ENCODE measurements at places on chromosomes 6 and 20.
A peak's percentile ranks its signal among the peaks of the same experiment; 100 is the strongest.

- no peak for DNase-seq
Observed at GRCh38 chr6:79378957-79379356, 144.5 kb upstream of the HMGN3 start.

GRCh38 chr6:906920-907319 is 214.0 kb upstream of the EXOC2 start:
- no peak for DNase-seq

DNA sequence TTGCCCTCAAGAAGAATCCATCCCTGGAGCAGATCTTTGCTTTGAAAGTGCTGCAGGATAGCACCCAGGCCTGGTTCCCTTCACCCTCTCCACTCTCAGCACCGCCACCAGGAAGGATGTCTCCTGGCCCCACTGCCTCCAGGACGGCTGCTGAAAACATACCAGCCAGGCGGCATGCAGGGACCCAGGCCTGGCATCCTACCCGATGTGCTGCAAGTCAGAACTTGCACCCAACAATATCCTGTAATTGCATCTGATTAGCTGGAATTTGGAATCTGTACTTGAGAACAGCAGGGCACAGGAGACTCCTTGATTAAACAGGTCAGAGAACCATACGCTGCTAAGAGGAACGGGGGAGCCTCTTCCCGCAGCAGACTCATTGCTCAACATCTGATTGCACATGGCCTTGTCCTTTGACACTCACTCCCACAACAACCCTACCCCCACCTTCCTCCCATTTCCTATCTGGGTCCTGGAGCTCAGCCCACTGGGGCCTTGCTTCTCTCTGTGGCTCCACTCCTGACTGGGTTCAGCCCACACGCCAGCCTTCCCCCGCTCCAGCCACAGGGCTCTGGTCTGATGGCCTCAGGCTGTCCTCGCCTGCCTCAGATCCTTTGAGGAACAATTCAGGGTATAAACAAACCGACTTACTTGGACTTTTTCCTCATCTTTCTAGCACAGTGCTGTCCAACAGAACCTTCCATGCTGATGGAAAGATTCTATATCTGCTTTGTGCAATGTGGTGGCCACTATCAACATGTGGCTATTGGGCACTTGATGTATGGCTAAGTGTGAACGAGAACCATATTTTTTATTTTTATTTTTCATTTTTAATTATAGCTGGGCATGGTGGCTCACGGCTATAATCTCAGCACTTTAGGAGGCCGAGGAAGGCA is 78.0 kb downstream of the FGD2 start:
- peak; percentile 92 for DNase-seq

DNA sequence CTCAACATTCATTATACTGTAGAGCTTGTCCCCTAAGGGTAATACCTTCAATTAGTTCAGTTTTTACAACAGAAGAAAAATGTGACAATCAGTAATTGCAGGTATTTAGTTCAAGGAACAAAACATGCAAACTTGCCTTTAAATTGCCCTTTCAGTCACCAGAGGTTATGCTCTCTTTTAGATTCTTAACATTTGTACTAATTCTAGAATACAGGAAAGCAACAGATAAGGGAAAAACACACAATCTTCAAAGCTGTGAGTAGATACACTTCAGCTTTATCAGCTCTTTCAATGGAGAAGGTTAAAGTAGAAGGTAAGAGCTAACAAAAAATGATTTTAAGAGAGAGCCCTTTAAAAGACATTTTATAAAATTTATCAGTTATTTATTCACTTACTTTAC is 173.1 kb downstream of the HS3ST5 start:
- no peak for DNase-seq

DNA sequence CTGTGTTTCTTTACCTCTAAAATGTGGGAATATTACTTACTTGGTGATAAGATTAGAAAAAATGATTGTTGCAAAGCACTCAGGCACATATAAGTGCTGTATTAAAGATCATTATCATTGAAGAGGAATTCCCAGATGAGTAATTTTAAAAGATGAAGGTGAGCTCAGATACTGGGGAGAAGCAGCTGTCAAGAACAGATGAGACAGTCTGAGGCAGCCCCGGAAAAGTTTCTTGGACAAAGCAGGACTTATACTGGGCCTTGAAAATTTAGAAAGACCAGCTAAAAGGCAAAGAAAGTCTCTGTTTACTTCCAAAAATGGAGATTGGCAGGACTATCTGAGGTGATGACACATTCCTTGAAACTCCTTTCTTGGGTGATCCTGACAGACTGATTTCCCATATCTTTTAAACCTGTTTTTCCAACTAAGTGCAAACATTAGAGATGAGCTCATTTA is 93.8 kb upstream of the MARCKS start:
- DNase-seq = no peak

GRCh38 chr6:139912735-139913400 is 538.4 kb upstream of the CITED2 start:
- no peak for DNase-seq

- no peak for DNase-seq
Observed at GRCh38 chr6:126439040-126439439, 99.1 kb downstream of the CENPW start.

DNA sequence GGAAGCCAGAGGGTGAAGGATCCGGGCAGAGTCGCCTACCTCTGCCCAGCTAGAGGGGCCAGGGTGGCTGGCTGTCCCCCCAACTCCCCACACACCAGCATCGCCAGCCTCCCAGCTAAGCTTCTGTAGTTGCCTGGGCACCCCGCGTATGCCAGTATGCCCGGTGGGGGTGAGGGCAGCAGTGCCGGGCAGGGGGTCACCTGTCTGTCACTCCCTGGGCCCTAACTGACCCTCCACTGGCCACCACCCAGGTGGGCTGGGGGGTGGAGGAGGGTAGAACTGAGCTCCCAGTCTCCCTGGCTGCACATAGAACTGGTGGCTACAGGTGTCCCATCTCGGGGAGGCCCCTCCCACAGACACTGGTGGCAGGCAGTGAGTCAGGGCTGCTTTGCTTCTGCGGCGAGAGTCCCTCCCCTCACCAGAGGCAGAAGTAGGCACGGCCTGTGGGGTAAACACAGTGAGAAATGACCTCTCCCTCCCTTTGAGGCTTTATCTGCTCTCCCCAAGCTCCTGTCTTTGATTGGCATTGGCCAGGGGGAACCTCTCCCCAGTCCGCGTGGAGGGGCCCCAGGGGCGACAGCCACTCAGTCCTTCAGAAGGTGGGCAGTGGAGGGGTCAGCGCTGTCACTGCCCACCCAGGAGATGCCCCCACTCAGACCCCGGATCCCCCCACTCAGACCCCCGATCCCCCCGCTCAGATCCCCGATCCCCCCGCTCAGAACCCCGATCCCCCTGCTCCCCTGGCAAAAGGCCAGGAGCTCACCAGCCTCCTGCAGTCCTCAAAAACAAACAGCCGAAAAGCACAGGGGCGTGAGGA is 2.5 kb downstream of the NTSR1 start:
- DNase-seq = peak; percentile 42

DNA sequence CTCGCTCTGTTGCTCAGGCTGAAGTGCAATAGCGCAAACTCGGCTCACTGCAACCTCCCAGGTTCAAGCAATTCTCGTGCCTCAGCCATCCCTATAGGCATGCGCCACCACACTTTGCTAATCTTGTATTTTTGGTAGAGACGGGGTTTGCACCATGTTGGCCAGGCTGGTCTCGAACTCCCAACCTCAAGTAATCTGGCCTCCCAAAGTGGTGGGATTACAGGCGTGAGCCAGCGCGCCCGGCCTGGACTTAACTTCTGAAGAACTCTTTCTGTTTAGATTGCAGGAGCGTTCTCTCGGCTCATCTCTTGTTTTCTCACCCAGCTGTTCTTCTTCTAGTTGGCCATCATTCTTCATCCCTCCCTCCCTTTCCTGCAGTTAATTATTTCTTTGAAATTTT is 30.3 kb downstream of the GTF2H5 start:
- no peak for DNase-seq

DNA sequence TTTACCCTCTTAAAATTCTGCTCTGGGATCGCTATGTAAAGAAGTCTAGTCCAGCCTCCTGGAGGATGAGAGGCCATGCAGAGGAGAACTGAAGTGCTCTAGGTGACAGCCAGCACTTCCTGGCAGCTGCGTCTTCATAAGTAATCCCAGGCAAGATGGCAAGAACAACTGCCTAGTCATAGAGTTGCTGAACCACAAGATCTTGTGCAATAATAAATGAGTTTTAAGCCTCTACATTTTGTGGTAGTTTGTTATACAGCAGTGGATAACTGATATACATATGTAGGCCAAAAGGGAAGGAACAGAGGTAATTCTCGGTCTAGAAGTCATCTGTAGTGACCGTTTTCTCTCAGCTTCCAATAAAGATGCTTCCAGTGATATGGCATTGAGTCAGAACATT is 103.8 kb upstream of the FLRT3 start:
- DNase-seq = no peak

DNA sequence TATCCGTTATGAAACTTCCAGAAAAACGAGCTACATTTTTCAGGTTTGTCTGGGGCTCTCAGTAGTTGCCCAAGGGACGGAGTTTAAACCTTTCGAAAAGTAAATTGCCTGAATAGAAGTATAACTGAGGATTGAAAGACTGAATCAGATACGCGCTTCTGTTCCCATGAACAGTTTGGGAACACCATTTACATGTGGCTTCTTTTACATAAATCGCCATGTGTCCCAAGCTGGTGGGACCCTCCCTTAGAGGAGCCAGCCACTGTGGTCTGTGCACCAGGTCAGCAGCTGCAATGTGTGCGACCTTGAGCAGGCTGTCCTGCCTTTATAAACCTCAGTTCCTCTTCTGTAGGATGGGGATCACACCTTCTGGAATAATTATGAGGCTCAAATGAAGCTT is 11.0 kb downstream of the ENTPD6 start:
- no peak for DNase-seq

DNA sequence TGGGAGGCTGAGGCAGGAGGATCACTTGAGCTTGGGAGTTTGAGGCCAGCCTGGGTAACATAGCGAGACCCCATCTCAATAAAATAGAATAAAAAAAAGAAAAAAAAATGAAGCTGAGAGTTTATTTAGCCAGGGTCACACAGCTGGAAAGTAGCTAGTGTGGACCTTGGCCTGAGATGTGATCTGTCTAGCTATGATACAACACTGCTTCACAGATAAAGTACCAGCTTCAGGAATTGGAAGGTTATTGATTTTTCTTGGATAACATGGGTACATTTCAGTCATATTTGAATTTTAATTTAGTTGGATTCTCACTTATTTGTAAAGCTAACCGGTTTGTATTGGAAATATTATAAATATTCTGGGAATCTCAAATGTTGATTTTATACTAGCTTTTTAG is 5.1 kb downstream of the FARS2 start:
- no peak for DNase-seq

- DNase-seq = no peak
Observed at GRCh38 chr20:53828088-53828681, 234.5 kb upstream of the ZNF217 start.

- DNase-seq = no peak
Observed at GRCh38 chr6:111794727-111795452, 78.4 kb downstream of the FYN start.

- DNase-seq = no peak
Observed at GRCh38 chr6:47780510-47781356, 1.1 kb upstream of the OPN5 start.

GRCh38 chr6:105319331-105319730 is 83.6 kb downstream of the PREP start:
- DNase-seq = no peak

- no peak for DNase-seq
Observed at GRCh38 chr6:56663344-56663743, 20.7 kb upstream of the DST start.

GRCh38 chr6:137202078-137202477 is 17.1 kb downstream of the IFNGR1 start:
- peak; percentile 56 for DNase-seq

DNA sequence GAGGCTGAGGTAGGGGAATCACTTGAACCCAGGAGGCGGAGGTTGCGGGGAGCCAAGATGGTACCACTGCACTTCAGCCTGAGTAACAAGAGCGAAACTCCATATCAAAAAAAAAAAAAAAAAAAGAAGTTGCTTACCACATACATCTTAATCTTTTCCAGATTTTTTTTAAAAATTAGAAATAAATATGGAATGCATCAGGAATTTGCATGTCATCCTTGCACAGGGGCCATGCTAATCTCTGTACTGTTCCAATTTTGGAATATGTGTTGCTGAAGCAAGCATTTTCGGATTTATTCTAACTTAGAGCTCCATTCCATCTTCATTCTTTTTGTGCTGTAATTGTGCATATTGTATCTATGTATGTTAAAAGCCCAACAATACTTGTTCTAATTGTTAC is 62.5 kb downstream of the TRPC4AP start:
- no peak for DNase-seq

DNA sequence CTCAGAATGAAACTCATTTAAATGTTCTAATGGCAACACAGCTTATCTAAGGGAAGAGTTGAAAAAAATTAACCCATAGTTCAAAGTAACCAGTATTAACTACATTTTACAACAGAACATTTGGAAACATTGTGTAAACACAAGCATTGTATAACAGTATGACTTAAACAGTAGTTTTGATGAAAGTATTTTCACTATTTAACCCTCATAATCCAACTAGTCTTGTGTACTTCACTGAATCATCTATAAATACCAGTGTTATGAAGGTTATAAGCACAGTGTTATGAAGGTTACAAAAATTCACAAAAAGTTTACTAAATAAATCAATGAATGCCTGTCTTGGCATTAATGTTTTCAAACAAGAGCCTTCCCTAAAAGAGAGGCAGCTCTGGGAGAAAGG is 66.5 kb downstream of the REV3L start:
- no peak for DNase-seq

GRCh38 chr20:10958279-10958678 is 284.5 kb upstream of the JAG1 start:
- DNase-seq = no peak

DNA sequence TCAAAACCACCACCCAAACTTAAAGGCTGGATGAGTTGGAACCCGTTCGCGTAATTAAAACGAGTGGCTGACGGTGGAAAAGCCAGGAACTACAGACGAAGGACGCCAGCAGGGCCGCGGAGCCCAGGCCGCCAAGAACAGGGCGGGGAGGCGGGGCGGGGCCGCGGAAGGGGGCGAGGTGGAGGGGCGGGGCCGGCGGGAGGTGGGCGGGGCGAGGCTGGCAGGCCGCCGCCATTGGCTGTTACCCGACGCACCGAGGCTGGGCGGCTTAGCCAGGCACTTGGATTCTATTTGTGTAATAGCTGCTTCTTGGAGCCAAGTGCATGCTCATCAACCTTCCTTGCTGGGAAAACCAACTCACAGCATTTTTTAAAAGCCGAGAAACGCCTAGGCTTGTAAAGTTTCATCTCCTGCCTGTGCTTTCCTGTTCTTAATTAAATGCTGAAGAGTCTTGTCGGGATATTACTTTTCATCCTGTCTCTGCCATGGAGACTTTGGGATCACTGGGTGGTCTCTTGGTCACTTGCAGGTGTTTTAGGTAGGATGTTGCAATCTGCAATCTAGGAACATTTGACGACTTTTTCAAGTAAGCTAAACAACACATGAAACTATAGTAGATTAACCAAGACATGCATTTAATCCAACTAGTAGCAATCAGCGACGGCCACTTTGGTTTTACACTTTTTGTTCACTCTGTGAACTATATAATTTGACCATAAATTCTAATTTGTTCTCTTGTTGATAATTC is 245.0 kb downstream of the ARID1B start:
- peak; percentile 89 for DNase-seq

- no peak for DNase-seq
Observed at GRCh38 chr20:49669601-49670189, 44.0 kb downstream of the B4GALT5 start.

GRCh38 chr6:14193524-14193923 is 76.0 kb downstream of the CD83 start:
- no peak for DNase-seq
